ENCODE measurements at places on chromosomes 3 and 15. TPM values are rescaled to one million over a fixed set of nuclear protein-coding genes. Genes with fewer than 3 reads are reported as not detected.

DNA sequence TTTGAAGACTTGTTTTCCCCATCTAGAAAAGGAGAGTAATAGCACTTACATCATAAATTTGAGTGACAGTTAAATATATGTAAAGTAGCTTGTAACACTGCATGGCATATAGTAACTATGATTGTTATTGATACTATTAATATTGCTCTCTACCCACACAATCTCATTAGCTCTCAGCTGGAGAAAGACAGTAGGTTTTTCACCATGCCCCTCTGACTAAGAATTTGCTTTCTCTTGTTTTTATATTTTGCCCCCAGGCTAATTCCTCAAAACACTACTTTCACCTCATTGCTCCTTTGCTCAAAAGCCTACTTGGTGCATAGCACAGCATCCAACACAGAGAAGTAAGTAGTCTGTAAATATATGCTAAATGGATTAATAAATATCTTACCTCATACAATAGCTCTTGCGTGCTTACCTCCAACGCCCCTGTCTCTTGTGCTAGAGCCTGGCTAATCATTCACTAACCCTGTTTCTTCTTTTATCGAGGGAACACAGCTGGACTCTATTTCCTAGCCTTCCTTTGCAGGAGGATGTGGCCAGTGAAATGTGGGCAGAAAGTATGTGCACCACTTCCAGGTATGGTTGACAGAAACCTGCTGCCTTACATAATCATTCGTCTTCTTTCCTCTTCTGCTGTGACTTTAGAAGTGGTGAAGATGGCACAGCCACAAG, 190.0 kb downstream of the PLCH1 start:
- H3K4me1 ChIP-seq, result no peaks in the 10 kb centered on the region
- H3K27ac ChIP-seq, result no peak overlapping the region
- H3K36me3 ChIP-seq, result no peaks in the 10 kb centered on the region
- H3K27me3 ChIP-seq, result no peaks in the 10 kb centered on the region
- H3K4me3 ChIP-seq, result no peak overlapping the region
- DNase-seq, result no peak

GRCh38 chr3:183132409-183132808, 30.1 kb downstream of the LAMP3 start:
- peaks cover 2% of the 10 kb centered on the region for H3K27me3 ChIP-seq
- no peaks in the 10 kb centered on the region for H3K36me3 ChIP-seq
- DNase-seq, result no peak
- no peak overlapping the region for H3K27ac ChIP-seq
- H3K4me1 ChIP-seq, result no peaks in the 10 kb centered on the region

Gene TXNRD3
- total RNA-seq, result 18.9 TPM

Gene TM4SF1
- total RNA-seq, result 106 TPM

Gene COMMD2
- total RNA-seq, result 65.2 TPM

Data from spinal cord (tissue), 10 donors.